ENCODE measurements at places on chromosomes 5 and 9.

GRCh38 chr9:127559247-127559680 lies 52.8 kb upstream of the STXBP1 start:
- DNase-seq = no peak

DNA sequence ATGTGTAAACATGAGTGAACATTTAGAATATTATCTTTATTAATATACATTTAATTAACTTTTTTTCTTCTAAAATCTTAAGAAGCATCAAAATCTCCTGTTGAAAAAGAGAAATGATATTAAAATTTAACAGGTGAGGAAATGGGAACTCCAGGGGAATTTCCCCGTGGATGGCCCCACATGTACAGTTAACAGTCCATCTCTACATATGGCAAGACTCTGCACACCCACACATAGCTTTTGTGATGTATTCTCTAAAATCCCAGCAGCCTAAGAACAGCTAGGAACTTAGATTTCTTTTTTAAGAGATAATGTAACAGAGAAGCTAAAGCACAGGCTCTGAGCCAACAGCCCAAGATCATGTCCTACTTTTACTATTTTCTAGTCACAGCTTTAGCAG lies 556.3 kb upstream of the RGMB start:
- no peak for DNase-seq

GRCh38 chr9:124797343-124798103 lies 20.6 kb downstream of the OLFML2A start:
- DNase-seq = no peak

DNA sequence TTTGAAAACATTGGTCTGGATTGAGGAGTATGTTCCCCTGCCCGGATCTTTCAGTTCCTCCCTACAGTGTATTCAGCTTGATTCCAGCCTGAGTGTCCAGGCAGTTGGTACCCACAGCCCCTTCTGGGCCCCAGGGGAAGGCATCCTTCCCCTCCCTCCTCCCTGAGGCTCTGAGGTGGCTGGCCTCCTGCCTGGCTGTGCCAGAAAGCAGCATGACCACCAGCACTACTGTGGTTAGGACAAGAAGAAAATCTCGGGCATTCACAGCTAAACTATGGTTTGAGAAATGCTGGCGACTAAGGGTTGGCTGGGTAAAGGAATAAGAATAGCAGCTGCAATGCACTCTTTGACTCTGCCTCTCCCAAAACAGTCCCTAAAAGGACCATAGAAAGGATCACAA lies 84.6 kb upstream of the LIFR start:
- DNase-seq = no peak

DNA sequence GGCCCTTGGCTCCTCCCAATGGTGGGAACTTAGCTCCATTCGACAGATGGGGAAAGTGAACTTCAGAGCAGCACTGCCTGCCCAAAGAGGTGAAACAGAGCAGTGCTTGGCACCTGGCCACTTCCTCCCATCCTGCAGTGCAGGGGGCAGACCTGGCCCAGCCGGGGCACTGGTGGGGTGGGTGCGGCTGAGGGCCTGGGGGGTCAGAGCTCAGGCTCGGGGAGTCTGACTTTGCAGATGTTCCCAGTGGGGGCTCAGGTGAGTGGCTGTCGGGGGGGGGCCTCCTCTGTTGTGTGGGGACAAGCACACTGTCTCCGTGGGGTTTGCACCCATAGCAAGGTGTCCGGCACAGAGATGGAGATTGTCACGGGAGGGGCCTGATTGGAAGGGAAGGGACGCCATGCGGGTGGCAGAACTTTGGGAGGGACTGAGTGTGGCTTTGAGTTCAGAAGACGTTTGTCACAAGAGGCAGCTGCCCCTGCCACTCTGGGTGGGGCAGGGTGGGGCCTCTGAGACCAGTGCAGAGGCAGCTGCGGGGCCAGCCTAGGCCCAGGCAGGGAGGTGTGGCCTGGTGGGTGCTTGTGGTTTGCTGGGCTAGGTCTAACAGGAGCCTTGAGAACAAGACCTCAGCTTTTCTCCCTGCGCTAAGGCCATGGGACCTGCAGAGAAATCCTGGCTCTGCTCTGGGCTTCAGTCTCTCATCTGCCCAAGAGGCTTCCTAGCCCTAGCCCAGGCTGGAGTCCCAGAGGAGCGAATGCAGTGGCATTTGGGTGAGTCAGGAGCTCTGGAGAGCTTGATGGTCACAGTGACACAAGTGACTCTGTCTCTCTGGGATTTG lies 2.5 kb downstream of the MYMK start:
- DNase-seq = peak; percentile 15

Measured in NCI-H82 (cell line).